ENCODE measurements at places on chromosomes 11 and 22. TPM values are rescaled to one million over a fixed set of nuclear protein-coding genes. Genes with fewer than 3 reads are reported as not detected.
A peak's percentile ranks its signal among the peaks of the same experiment; 100 is the strongest.

DNA sequence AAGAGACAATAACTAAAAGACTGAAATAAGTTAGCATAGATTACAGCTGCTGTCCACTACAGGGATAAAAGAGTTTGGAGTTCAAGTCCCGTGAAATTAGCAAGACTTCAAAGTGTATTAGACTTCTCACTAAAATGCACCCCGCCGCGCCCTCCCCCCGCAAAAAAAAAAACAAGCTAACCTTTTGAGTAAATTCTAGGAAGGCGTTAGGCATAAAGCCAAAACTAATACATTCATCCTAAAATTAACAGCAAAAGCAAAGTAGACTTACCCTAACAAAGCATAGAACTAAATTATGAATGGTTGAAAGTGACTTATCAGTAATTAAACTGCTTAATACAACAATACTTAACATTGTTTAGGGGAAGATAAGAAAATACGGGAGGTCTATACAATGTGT, 581.0 kb upstream of the CHORDC1 start:
- H3K27me3 ChIP-seq: no peaks in the 10 kb centered on the region
- H3K36me3 ChIP-seq: no peaks in the 10 kb centered on the region
- H3K4me1 ChIP-seq: no peaks in the 10 kb centered on the region
- no peak for DNase-seq

- peaks cover 54% of the 10 kb centered on the region for H3K36me3 ChIP-seq
- peak overlapping the region; percentile 86 for H3K4me3 ChIP-seq
- peak; percentile 54 for DNase-seq
- peaks cover 54% of the 10 kb centered on the region for H3K4me1 ChIP-seq
Observed at GRCh38 chr11:10807493-10808234, 1.1 kb downstream of the EIF4G2 start.

DNA sequence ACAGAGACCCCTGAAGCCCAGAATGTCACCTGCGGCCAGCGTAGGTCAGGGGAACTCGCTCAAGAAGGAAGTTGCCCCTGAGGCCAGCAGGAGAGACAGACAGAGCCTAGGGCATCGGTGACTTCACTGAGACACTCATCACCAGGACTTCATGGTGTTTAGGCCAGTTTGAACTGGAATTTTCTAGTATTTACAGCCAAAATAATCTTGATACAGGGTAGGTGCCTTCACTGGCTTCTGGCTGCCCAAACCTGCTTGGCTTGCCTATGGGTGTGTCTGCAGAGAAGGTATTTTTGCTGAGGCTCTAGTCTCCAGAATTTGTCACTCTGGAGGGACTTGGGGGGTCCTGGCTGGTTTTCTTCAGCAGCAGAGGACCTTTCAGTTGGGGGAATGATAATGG, 86.6 kb downstream of the FBXO7 start:
- no peaks in the 10 kb centered on the region for H3K4me1 ChIP-seq
- peaks cover 9% of the 10 kb centered on the region for H3K27me3 ChIP-seq
- no peak overlapping the region for H3K27ac ChIP-seq

The KCNQ1 gene
- 20.4 TPM for total RNA-seq

The PAK1 gene
- 91.5 TPM for total RNA-seq

DNA sequence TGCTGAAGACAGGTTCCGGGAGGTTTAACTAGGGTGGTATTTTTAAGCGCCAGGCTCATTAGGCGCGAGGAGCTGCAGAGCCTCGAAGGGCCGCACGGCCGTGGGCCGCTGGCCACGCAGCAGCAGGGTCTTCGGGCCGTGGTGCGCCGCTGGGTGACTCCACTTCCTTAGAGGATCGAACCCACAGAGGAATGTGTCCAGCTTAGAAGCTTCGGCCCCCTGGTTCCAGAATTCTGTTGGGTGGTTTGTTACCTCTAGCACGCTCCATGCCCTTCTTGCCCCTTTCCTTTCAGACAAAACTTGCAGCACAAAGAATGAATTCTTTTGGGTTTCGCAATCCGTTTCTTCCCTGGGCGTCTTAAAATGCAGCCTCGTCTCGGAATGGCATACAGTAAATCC, 773 bp upstream of the PATL1 start:
- DNase-seq: no peak
- peaks cover 27% of the 10 kb centered on the region for H3K36me3 ChIP-seq
- H3K4me1 ChIP-seq: peaks cover 36% of the 10 kb centered on the region
- peak overlapping the region; percentile 97 for H3K27ac ChIP-seq
- peak overlapping the region; percentile 86 for H3K4me3 ChIP-seq
- H3K27me3 ChIP-seq: no peaks in the 10 kb centered on the region

The KRTAP5-9 gene
- total RNA-seq: not detected

DNA sequence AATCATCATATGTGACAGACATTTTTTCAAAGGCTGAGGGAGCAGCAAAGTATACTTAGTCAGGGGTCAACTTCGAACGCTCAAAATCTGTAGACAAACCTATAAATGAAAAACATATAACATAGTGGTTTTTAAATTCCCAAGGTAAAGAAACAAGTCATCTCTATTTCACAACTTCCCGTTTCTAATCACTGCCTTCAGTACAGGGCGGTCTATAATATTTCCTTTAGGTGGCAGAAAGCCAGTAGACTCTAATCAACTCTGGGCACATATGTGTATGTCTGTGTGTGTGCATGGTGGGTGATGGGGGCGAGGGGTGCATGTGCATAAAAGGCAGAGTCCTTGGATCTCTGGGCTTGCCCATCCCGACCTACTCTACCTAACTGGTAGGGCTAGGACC, 55.0 kb upstream of the ARFGAP3 start:
- H3K27me3 ChIP-seq: no peaks in the 10 kb centered on the region
- DNase-seq: no peak
- H3K27ac ChIP-seq: no peak overlapping the region
- no peak overlapping the region for H3K4me3 ChIP-seq

GRCh38 chr22:46612904-46613605, 7.1 kb upstream of the GRAMD4 start:
- H3K4me1 ChIP-seq: peaks cover 44% of the 10 kb centered on the region
- peak overlapping the region; percentile 87 for H3K4me3 ChIP-seq
- peak; percentile 75 for DNase-seq
- no peaks in the 10 kb centered on the region for H3K36me3 ChIP-seq

- no peaks in the 10 kb centered on the region for H3K36me3 ChIP-seq
- peaks cover 10% of the 10 kb centered on the region for H3K4me1 ChIP-seq
- peaks cover 48% of the 10 kb centered on the region for H3K27me3 ChIP-seq
- H3K4me3 ChIP-seq: no peak overlapping the region
- no peak overlapping the region for H3K27ac ChIP-seq
- no peak for DNase-seq
Observed at GRCh38 chr11:79028225-79028624, 412.6 kb downstream of the TENM4 start.

- H3K27me3 ChIP-seq: no peaks in the 10 kb centered on the region
- H3K4me3 ChIP-seq: no peak overlapping the region
- no peak overlapping the region for H3K27ac ChIP-seq
- H3K4me1 ChIP-seq: peaks cover 7% of the 10 kb centered on the region
- no peaks in the 10 kb centered on the region for H3K36me3 ChIP-seq
Observed at GRCh38 chr11:1938343-1939005, 8.7 kb upstream of the MRPL23 start.

The OR8D4 gene
- total RNA-seq: not detected

- peaks cover 19% of the 10 kb centered on the region for H3K36me3 ChIP-seq
- H3K27ac ChIP-seq: no peak within 1 kb of the TSS
- H3K4me3 ChIP-seq: no peak within 1 kb of the TSS
- no peaks in the 10 kb centered on the region for H3K27me3 ChIP-seq
- H3K4me1 ChIP-seq: peaks cover 13% of the 10 kb centered on the region
Observed at GRCh38 chr11:6497069-6497839, at the start of gene DNHD1. TSS of gene DNHD1 (plus strand) at chr11:6497280. CDS start at chr11:6498216, 936 bp downstream.

The RFPL2 gene
- total RNA-seq: not detected

GRCh38 chr11:31922450-31922849, 111.3 kb upstream of the PAX6 start:
- H3K36me3 ChIP-seq: no peaks in the 10 kb centered on the region
- no peaks in the 10 kb centered on the region for H3K4me1 ChIP-seq
- no peak overlapping the region for H3K4me3 ChIP-seq
- H3K27ac ChIP-seq: no peak overlapping the region
- H3K27me3 ChIP-seq: peaks cover 4% of the 10 kb centered on the region

DNA sequence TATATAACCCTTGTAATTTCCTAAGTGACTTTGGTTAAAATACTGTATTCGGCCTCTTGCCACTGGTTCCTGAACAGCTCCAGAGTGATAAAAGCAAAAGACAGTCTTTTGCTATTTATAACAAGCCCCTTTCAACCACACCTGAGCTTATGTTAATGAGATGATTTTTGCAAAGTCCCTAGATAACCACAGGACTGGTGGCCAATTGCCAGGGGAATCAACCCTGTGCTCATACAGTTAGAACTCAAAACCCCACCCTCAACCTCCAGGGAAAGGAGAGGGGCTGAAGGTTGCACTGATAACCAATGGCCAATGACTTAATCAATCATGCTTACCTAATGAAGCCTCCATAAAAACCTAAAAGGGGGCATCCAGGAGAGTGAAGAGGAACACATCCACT, 77.9 kb downstream of the SIK3 start:
- peaks cover 3% of the 10 kb centered on the region for H3K36me3 ChIP-seq
- H3K4me3 ChIP-seq: no peak overlapping the region
- no peak overlapping the region for H3K27ac ChIP-seq
- H3K4me1 ChIP-seq: peaks cover 56% of the 10 kb centered on the region
- no peaks in the 10 kb centered on the region for H3K27me3 ChIP-seq
- no peak for DNase-seq

The USP28 gene
- total RNA-seq: 53.0 TPM

- H3K4me3 ChIP-seq: no peak overlapping the region
- DNase-seq: no peak
- peaks cover 2% of the 10 kb centered on the region for H3K27me3 ChIP-seq
- no peak overlapping the region for H3K27ac ChIP-seq
- H3K36me3 ChIP-seq: no peaks in the 10 kb centered on the region
- no peaks in the 10 kb centered on the region for H3K4me1 ChIP-seq
Observed at GRCh38 chr11:126963603-126964363, 36.8 kb downstream of the KIRREL3 start.

DNA sequence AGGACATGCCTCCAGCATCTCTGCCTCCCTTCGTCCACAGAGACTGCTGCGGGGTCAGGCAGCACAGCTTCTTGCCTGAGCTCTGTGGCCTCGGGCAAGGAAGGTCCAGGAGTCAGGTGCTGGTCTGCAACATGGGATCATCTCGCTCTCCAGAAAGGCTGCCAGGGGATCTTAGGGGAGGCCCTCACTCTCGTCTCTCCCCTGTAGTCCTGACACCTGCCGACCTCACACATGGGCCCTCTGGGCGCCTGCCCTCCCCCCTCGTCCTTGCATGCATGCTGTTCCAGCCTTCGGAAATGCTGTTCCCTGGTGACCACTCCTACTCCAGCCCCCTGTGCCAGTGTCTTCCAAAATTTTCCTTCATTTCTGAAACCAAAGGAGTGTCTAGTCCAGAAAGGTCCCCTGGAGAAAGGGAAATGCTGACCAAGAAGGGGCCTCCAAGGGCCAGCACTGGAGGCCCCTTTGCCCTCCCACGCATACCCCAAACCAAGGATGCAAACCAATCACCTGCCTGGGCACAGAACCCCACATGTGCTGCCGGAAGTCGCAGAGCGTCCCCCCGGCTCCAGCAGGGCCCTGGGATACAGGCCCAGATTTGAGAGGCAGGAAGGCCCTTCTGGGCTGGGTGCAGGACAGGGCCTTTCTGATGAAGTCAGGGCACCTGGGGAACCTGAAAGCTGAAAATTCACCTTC, 41.0 kb downstream of the IGF2 start:
- H3K36me3 ChIP-seq: no peaks in the 10 kb centered on the region
- H3K27me3 ChIP-seq: peaks cover 8% of the 10 kb centered on the region
- H3K4me1 ChIP-seq: peaks cover 6% of the 10 kb centered on the region
- DNase-seq: no peak
- no peak overlapping the region for H3K4me3 ChIP-seq

The FIBIN gene
- not detected for total RNA-seq

GRCh38 chr11:17403980-17404759, 15.7 kb upstream of the KCNJ11 start:
- peaks cover 20% of the 10 kb centered on the region for H3K4me1 ChIP-seq
- no peak overlapping the region for H3K4me3 ChIP-seq
- H3K36me3 ChIP-seq: no peaks in the 10 kb centered on the region
- peaks cover 4% of the 10 kb centered on the region for H3K27me3 ChIP-seq

DNA sequence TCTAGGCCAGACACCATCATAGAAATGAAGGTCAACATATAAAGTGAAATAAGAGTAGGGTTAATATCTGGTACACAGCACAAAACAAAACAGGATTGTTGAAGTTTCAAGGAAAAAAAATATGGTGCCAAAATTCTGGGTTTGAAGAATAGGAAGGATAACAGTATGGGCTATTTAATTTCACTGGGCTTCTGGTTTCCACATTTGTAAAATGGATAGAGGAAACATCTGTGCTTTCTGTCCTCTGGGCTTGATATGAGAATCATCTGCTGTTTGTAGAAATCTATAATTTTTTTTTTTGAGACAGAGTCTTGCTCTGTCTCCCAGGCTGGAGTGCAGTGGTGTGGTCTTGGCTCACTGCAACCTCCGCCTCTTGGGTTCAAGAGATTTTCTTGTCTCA, 13.8 kb upstream of the OR10V1 start:
- peaks cover 3% of the 10 kb centered on the region for H3K36me3 ChIP-seq
- no peak overlapping the region for H3K4me3 ChIP-seq
- no peak overlapping the region for H3K27ac ChIP-seq
- peaks cover 9% of the 10 kb centered on the region for H3K27me3 ChIP-seq
- H3K4me1 ChIP-seq: peaks cover 17% of the 10 kb centered on the region

DNA sequence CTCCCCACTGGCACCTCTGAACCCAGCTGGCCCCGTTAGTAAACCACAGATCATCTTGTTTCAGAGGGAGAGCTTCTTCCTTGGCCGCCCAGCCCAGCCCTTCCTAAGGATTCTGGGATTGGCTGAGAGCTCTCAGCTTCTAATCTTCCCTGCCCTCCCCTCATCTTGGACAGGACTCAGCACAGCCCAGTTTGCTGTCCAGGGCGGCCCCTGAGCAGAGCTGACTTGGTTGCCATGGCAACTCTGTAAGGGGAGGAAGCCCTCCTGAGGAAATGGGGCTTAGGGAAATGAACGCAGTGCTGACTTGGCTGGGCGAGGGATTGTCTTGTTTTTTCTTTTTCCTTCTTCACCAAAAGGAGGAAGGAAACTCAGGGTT, 4.6 kb downstream of the APOL4 start:
- peaks cover 63% of the 10 kb centered on the region for H3K4me1 ChIP-seq
- no peak for DNase-seq
- no peaks in the 10 kb centered on the region for H3K36me3 ChIP-seq
- H3K27me3 ChIP-seq: no peaks in the 10 kb centered on the region
- peak overlapping the region; percentile 76 for H3K27ac ChIP-seq

GRCh38 chr11:130715877-130716220, 200.4 kb downstream of the SNX19 start:
- DNase-seq: no peak
- no peaks in the 10 kb centered on the region for H3K27me3 ChIP-seq
- no peaks in the 10 kb centered on the region for H3K36me3 ChIP-seq
- no peak overlapping the region for H3K27ac ChIP-seq

GRCh38 chr22:25051073-25051472, 98.6 kb downstream of the KIAA1671 start:
- H3K4me3 ChIP-seq: no peak overlapping the region
- H3K27me3 ChIP-seq: no peaks in the 10 kb centered on the region
- DNase-seq: peak; percentile 26
- H3K27ac ChIP-seq: no peak overlapping the region
- peaks cover 10% of the 10 kb centered on the region for H3K4me1 ChIP-seq

GRCh38 chr11:2461253-2461955, 16.6 kb downstream of the KCNQ1 start:
- H3K36me3 ChIP-seq: no peaks in the 10 kb centered on the region
- peaks cover 48% of the 10 kb centered on the region for H3K4me1 ChIP-seq
- no peak for DNase-seq
- H3K27ac ChIP-seq: no peak overlapping the region
- no peaks in the 10 kb centered on the region for H3K27me3 ChIP-seq

The CBLIF gene
- not detected for total RNA-seq

The CST6 gene
- not detected for total RNA-seq

The SLC6A5 gene
- not detected for total RNA-seq

GRCh38 chr11:118659314-118659952, 20.0 kb downstream of the TREH start:
- H3K36me3 ChIP-seq: no peaks in the 10 kb centered on the region
- no peaks in the 10 kb centered on the region for H3K27me3 ChIP-seq
- peak; percentile 94 for DNase-seq
- H3K4me3 ChIP-seq: no peak overlapping the region
